ENCODE measurements at places on chromosomes 1 and 21.

DNA sequence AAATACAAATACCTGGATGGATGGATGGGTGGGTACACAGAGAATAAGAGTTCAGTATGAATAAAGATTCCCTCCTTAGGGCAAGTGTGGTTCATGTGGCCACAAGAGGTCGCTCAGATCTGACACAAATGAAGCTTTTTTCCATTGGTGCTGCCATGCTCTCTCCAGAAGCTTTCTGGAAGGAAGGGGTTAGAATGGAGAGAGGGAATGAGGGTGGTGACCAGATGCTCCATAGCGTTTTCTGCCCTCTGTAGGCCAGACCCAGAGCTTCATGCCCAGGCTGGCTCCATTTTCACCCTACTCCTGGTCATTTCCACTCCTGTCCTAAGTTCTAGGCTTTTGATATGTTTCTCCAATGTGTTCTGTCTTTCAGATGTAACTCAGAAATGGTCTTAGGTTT lies 3.3 kb upstream of the FCRL6 start:
- DNase-seq: peak; percentile 78

- no peak for DNase-seq
These were observed 3.3 kb downstream of the FNDC10 start for GRCh38 chr1:1596493-1597274.

DNA sequence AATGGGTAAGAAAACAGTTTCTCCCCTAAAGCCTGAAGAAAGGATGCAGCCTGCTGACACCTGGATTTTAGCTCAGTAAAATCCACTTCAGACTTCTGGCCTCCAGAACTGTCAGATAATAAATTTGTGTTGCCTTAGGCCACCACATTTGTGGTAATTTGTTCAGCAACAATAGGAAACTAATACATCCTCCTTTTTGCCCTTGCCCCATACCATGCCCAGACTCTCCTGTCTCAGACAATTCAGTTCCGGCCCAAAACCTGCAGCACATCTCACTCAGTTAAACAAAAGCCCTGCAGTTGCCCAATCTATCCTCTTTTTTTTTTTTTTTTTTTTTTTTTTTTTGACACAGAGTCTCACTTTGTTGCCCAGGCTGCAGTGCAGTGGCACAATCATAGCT lies 25.8 kb downstream of the SMIM12 start:
- no peak for DNase-seq

DNA sequence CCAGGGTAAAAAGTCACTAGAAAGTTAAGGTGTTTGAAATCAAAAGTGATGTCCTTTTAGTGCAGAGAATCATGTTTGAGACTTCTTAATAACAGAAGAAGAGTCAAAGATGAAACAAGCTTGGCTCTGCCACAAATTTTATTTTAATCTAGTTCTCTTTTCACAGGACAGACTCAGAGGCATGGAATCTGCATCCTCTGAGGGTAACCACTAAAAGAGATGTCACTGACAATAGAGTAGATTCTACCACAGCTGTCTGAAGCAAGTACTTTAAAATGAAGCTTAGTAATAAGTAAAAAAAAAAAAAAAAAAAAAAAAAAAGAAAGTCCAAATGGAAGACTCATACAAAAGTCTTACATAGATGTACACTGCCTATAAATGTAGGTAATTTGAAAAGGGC lies 519.7 kb upstream of the PRMT6 start:
- DNase-seq: no peak

GRCh38 chr1:21734526-21734925 lies 48.4 kb downstream of the USP48 start:
- no peak for DNase-seq

- DNase-seq: no peak
These were observed 151.5 kb downstream of the PEX14 start for GRCh38 chr1:10626131-10626731.

DNA sequence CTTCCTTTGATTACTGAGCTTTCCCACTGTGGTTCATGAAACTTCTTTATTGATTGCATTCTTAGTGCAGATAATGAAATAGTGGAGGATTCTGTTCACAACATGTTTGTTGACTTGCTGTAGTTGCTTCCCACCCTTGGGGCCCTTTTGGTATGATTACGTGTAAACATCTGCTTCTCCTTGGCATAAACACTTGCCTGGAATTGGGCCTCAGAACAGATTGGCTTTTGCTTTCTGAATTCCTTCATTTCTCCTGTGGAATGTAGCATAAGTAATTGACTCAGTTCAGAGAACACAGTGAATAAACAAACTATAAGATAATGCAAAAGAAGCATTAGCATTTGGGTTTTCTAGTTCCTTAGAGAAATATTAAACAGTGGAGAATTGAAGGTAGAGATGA lies 59.5 kb upstream of the LAMC2 start:
- DNase-seq: no peak

GRCh38 chr1:24032981-24033380 lies 52.9 kb upstream of the SRSF10 start:
- DNase-seq: no peak

- no peak for DNase-seq
These were observed 29.3 kb downstream of the SORT1 start for GRCh38 chr1:109368464-109368863.

DNA sequence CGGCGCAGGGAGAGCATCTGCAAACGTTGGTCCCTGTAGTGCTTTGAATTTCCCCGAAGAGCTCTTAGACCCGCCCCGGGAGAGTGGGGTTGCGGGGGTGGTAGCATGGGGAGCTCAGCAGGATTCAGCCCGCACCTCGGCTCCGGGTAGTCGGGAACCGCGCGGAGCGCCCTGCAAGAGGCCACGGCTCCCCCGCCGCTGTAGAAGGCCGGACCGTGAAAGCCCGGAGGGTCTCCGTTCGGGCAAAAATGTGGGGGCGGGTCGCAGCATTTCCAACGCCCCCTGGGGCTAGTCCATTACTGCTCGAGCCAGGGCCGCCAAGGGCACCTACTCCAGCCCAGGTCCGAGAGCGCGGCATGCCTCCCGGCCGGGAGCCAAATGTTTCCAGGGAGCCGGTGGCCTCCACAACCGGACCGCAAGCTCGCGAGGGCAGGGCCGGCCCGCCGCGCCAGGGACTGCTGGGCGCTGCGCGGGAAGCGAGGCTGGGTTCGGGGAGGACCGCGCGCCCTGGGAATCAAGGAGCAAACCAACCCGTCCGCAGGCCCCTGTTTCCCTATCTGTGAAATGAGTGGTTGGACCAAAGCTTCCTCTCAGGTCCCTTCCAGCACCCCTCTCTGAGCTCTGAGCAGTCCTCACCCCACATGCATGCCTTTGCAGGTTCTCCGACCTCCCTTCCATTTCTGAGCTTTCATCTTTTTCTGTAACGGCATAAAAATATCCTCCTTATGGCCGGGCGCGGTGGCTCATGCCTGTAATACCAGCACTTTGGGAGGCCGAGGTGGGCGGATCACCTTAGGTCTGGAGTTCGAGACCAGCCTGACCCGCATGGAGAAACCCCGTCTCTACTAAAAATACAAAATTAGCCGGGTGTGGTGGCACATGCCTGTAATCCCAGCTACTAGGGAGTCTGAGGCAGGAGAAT lies 775 bp upstream of the TMEM63A start:
- no peak for DNase-seq

GRCh38 chr1:48999321-48999720 lies 222.6 kb upstream of the BEND5 start:
- no peak for DNase-seq

- no peak for DNase-seq
These were observed 408 bp downstream of the ESRRG start for GRCh38 chr1:216722821-216723220.

GRCh38 chr1:181159451-181160140 lies 71.1 kb downstream of the IER5 start:
- DNase-seq: no peak

GRCh38 chr1:224592636-224593582 lies 23.2 kb upstream of the CNIH3 start:
- peak; percentile 79 for DNase-seq

Measured in non-pigmented ciliary epithelial cell (primary cell).